IMR-90 (cell line): ENCODE measurements at places on chromosomes 1 and 21.

GRCh38 chr21:31182231-31183140 is 144.2 kb upstream of the KRTAP19-8 start:
- DNase-seq = no peak

DNA sequence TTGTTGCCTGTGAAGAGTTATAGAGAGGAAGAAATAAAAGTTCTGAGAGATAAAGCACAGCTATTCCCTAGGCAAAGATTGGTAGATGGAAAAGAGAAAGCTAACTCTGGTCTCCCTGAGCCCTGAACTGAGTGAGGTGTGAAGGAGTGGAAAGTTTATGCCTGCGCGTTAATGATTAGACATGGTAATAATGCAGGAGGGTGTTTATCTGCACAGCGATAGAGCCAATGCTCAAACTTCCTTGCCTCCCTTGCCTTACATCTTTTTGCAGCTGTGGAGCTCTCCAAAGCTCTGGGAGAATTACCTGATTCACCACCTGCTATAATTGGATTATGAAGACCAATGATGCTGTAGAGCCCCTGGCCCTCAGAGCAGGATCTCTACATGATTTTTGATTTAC is 32.8 kb upstream of the CHRM3 start:
- DNase-seq = no peak

GRCh38 chr1:7284839-7285435 is 486.2 kb upstream of the VAMP3 start:
- DNase-seq = peak; percentile 59

- no peak for DNase-seq
Observed at GRCh38 chr1:67735206-67735605, 50.2 kb downstream of the GADD45A start.

DNA sequence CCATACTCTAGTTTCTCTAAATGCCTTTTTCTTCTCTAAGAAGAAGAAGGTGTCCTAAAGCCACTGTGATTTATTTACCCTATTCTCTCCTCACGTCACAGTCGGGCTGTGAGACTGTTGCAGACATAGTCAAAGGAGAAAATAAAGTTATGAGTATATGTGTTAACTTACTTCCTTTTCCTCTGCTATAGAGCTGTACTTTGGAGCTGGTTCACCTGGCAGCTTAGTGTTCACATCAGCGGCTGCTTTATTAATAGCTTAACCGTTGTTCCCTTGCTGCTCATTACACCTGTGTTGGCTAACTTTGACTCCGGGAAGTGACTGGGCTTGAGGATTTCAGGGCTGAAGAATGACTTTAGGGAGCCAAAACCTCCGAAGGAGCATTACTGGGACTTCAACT is 3.6 kb downstream of the PFKFB2 start:
- DNase-seq = no peak

DNA sequence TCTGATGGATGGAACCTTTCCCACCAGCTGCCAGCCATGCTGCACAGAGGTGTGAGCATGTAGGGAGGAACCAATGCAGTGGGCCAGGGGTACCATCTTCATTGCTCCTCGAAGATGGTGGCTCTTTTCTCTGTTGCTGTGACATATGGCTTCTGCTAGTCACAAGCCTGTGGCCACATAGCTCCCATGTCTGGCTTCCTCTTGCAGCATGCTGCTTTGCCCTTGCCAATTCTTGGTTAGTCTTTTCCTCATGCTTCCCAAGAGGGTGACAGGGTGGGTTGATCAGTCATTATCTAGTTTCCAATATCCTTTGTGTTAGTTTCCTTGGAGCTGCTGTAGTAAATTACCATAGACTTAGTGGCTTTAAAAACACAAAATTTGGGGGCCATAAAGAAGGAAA is 123.4 kb downstream of the ETS2 start:
- no peak for DNase-seq

DNA sequence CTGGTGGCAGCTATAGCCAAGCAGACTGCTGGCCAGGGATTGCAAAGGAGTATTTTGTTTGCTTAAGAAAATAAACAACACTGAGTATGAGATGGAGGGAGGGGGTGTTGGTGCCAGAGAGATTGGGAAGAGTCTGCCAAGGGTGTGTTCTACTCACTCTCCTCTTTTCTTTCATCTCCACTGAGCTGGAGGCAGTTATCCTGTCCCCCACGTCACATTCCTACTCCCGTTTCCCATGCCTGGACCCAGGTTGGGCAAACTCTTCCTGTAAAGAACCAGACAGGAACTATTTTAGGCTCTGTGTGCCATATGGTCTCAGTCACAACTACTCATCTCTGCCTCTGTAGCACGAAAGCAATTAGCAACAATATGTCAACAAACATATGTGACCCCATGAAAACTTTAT is 1.4 kb upstream of the IL24 start:
- DNase-seq = peak; percentile 68

DNA sequence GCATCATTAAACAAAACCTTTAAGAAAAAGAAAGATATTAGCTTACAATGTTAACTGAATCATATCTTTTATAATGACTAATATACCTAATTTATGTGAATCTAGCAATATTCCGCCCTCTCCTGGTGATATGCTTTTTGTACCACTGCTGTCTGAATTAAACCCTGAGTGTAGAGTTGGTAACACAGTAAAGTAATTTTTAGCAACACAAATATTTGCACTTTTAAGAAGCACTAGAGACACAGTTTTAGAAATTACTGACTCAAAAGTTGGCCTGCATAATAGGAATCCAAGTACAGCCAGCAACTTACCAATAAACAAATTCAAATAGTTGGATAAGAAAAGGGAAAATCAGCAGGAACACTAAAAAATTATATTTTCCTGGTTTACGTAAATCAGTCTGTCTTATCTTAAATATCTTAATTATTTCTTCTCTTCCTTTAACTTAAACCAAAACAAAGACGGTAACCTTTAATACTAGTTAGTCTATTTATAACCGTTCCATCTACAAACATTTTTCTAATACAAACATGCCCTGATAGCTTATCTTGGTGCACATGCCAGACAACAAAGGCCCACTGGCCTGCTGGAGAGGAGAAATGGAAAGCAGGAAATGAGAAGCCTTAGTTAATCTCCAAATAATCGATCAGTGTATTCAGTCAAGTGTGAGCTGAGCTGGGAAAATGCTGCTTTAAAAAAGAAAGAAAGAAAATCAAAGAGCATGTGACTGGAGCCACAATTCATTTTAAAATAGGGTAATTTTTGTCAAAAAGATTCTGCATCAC is 246.0 kb downstream of the RERE start:
- DNase-seq = peak; percentile 69

GRCh38 chr1:240965581-240966091 is 353.7 kb upstream of the GREM2 start:
- DNase-seq = no peak

- no peak for DNase-seq
Observed at GRCh38 chr1:219659005-219659600, 46.2 kb upstream of the ZC3H11B start.

DNA sequence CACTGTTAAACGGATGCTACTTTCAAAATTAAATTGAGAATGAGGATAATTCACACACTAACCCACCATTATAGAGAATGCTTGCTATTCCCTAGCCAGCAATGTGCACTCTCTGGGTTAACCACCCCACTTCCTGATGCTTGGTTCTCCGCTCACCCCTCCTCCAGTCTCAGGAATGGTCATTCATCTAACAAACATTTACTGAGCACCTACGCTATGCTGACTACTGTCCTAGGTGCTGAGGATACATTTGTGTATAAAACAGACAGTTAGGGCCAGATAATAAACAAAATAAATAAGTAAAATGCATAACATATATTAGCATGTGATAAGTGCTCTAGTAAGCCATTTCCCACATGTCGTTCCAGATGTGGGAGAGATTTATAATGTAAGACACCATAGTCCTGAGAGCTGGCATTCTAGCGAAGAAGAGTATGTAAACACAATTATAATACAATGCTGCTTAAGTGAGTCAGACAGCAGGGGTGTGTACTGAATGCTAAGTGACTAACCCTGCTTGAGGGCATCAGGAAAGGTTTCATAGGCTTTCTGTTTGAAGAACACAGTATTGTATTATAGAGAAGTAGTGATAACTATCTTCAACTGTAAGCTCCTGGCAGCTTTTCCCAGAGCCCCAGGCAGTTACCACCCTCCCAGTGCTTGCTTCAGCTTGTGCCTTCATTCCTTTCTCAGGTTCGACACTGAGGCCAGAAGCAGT is 126.7 kb upstream of the CACHD1 start:
- DNase-seq = peak; percentile 36

- DNase-seq = peak; percentile 49
Observed at GRCh38 chr1:207025146-207025880, 7.2 kb downstream of the C1orf116 start.

DNA sequence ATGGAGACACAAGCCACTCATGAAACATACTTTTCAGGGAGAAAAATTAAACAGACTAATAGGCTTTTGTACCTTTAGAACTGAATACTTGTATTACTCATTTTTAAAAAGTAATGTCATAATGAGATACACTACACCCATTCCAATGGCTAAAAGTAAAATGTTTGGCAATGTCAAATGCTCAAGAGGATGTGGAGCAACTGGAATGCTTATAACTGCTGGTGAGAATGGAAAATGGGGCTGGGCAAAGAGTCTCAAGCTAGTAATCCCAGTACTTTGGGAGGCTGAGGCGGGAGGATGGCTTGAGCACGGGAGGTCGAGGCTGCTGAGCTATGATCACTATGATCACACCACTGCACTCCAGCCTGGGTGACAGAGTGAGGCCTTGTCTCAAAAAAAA is 86.3 kb downstream of the NKAIN1 start:
- DNase-seq = no peak

DNA sequence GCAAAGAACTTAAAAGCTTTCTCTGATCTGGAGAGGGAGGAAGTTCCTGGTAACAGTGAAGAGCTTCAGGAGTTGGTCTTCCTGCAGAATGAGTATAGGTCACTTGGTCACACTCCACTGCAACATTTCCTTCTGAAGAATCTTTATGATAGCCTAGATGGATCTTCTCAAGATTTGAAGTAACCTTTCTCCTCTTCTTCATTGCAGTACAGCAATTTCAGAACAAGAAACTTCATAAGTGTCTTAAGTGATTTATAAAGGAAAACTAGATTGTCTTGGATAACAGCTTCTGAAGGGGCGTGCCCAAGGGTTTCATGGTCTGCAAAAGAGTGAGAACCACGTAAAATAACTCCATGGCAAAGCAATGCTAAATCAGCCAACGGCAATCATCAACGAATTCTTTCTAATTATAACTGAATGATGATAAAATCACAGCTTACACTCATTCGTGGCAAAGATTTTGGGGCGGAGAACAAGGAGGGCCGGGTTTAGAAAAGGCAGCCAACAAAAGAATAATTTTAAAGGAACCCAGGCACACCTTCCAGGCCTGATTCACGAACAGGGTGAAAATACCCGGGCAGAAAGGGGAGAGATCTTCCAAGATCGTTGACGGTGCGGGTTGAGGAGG is 53.9 kb upstream of the ASPM start:
- peak; percentile 31 for DNase-seq

GRCh38 chr1:155622191-155622590 is 12.2 kb downstream of the MSTO1 start:
- no peak for DNase-seq

GRCh38 chr1:119409731-119410130 is 5.2 kb upstream of the HSD3B2 start:
- DNase-seq = peak; percentile 11

DNA sequence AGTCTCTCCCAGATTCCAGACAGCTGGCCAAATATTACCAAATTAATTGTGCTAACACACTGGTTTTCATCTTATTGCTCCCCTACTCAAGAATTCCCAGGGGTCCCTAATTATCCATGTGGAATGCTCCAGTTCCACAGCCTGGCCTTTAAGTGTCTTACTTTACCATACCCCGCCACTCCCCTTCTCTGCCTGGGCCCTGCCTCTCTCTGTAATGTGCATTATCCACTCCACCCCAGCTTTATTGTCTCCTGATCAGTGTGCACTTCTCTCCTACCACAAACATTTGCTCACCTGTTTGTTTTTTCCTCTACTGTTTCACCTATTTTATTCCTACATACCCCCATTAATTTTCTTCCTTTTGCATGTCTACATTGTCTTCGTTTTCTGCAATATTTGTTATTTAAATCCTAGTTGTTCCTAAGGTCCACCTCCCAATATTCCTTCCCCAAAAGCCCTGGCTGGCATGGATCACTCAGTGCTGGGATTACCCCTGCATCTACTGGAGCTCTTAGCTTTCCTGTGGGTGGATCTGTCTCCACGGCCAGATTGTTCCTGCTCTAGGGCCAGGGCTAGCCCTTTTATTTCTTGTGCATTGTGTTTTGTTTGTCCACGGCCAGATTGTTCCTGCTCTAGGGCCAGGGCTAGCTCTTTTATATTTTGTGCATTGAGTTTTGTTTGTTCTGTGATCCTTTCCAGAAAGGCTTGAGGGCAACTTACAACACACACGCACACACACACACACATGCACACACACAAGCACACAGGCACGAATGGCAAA is 33.4 kb upstream of the ATP1B1 start:
- no peak for DNase-seq

DNA sequence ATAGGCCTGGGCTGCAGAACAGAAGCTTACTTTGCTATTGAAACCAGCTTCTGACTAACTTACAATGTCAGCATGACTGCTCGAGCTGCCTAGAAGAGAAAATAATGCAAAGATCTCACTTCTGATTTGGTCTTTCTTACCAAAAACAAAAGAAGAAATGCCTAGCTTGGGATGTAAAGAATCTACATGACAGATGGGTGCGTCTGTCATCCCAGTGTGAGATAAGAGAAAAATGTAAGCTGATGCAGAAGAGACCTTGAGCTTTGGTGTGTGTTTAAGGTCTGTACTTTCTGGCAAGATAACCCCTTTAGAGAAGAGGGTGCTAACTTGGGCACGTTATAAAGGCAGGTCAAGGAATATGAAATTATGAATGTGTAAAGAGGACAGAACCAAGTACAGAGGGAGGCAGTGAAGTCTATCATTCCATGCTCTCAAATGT is 3.6 kb downstream of the FAM20B start:
- DNase-seq = no peak

- DNase-seq = peak; percentile 41
Observed at GRCh38 chr1:103250441-103250861, 142.1 kb upstream of the COL11A1 start.

GRCh38 chr1:202143768-202144401 is 652 bp downstream of the ARL8A start:
- no peak for DNase-seq

GRCh38 chr1:59058665-59059439 is 238.0 kb upstream of the FGGY start:
- DNase-seq = no peak

GRCh38 chr1:194056169-194056568 is 869.8 kb upstream of the B3GALT2 start:
- no peak for DNase-seq

DNA sequence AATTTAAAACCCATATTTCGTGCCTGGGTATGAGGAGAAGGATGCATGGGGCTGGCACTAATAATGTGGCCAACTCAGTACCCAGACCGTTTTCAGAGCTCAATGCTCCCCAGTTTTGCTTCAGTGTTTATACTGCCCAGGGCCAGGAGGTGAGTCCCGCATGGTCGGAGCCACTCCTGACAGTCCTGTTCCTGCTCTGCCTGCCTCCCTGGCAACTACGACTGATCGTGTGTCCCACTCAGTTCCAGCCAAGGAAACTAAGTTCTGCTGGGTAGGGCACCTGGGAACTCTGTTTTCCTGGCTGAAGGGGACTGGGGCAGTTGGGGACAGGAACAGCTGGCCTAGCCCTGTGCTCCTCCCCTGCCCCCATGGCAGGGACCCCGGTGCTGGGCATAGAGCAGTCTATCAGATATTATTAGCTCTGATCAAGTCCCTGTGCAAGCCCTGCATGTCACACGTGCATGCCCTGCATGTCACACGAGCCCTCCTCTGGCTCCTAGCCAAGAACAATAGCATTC is 19.2 kb downstream of the S100A7 start:
- DNase-seq = no peak

GRCh38 chr1:176897350-176898236 is 266.9 kb downstream of the ASTN1 start:
- DNase-seq = peak; percentile 61

GRCh38 chr21:45891388-45892155 is 90.0 kb upstream of the COL6A1 start:
- DNase-seq = peak; percentile 11
